ENCODE measurements at places on chromosomes 12 and 14. TPM values are rescaled to one million over a fixed set of nuclear protein-coding genes. Genes with fewer than 3 reads are reported as not detected.

Gene CCDC38
- total RNA-seq: 0.08 TPM

Gene EPYC
- not detected for total RNA-seq

Gene AQP2
- total RNA-seq: not detected

Gene ADAMTS20
- total RNA-seq: not detected

Gene ETFBKMT
- total RNA-seq: 0.79 TPM

Gene OTOGL
- not detected for total RNA-seq

Gene IL26
- total RNA-seq: not detected
